Midbrain (tissue), 1 donor: ENCODE measurements at places on chromosomes 13 and 19.
A peak's percentile ranks its signal among the peaks of the same experiment; 100 is the strongest.

- DNase-seq: no peak
These were observed 113.6 kb downstream of the ATP11A start for GRCh38 chr13:112803422-112803821.

- DNase-seq: peak; percentile 9
These were observed 47.7 kb upstream of the USPL1 start for GRCh38 chr13:30569901-30570576.

- DNase-seq: no peak
These were observed 480.7 kb downstream of the LMO7 start for GRCh38 chr13:76116751-76117360.

GRCh38 chr13:105346141-105346775 is 1189.2 kb downstream of the EFNB2 start:
- DNase-seq: no peak

GRCh38 chr19:44803442-44804428 is 5.2 kb upstream of the BCAM start:
- DNase-seq: no peak

DNA sequence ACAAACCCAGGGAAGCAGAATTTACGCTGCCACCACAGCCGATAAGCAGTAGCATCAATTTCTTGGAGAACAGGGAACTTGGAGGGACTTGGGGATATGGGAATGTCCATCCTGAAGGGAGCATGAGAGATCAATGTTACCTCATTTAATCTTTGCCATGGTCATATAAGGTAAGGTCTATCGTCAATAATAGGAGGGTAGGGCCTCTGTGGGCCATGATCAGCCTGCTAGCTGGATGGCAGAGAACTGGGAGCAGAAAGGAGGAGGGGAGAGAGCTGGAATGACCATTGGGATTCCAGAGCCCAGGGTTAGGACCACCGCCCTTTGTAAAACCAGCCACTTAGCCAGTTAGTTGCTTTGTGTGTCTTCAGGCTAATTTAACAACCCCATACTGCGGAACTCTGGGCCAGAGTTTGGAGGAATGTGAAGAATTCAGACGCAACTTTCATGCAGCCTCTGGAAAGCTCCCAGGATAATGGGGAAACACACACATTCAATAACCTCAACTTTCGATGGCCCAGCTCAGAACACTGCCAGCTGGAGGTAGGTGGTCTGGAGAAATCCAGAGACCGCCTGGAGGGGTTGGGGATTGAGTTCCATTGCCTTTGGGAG is 40.3 kb downstream of the ZNF557 start:
- DNase-seq: no peak

GRCh38 chr13:97367016-97367822 is 66.8 kb upstream of the RAP2A start:
- DNase-seq: peak; percentile 25

GRCh38 chr19:41871573-41872383 is 5.3 kb upstream of the CD79A start:
- peak; percentile 9 for DNase-seq

DNA sequence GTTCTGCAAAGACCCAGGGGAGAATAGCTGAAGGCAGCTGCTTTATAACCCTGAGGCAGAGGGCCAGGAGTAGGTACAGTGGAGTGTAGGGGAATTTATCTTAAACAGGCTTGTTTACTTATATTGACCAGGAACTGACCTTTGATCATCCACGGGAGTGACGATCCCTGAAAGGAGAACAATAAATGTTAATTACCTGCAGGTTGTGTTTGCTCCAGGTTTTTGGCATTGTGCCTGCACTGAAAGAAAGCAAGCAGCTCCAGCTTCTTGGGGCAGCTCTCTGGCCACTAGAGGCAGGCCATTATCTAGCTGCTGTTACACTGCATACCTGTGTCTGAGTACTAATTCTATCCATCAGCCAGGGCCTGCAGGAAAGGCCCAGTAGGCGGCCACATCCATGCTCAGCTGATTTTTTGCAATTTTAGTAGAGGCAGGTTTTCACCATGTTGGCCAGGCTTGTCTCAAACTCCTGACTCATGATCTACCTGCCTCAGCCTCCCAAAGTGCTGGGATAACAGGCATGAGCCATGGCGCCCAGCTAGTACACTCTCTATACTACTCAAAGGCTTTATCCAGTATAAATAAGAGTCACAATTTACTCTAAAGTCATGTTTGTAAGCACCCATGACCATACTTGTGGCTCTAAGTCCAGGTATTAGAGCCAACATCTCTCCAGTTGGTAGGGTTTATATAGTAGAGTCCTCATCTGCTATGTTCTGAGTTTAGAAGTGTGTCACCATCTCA is 8.5 kb upstream of the ZNF91 start:
- DNase-seq: no peak
